ENCODE measurements at places on chromosomes 11 and 22. TPM values are rescaled to one million over a fixed set of nuclear protein-coding genes. Genes with fewer than 3 reads are reported as not detected.

- DNase-seq = peak; percentile 81
These were observed 85.5 kb downstream of the RCN1 start for GRCh38 chr11:32176223-32176934.

Gene SCGB1C1
- polyA plus RNA-seq = not detected

Gene SHANK2
- polyA plus RNA-seq = 30.8 TPM

GRCh38 chr11:117691218-117691514 lies 105.8 kb downstream of the DSCAML1 start:
- DNase-seq = no peak

GRCh38 chr11:75996523-75997442 lies 181.8 kb downstream of the UVRAG start:
- peak; percentile 41 for DNase-seq

DNA sequence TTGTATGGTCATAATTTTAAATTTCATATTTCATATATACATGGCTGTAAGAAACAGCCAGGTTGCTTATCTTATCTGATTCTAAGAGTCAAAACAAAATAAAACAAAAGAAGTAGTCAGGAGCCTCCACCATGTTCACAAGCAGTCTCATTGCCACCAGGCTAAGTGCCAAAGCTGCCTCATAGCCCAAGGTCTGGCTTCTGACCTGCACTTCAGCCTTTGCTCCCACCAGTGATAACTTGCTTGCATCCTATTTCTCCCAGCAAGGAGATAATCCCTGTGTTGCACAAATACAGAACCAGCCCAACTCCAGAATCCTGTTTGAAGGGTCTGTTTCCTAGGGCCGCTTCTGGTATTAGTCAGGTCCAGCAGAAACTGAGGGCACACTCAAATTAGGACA lies 53.9 kb upstream of the TSKU start:
- no peak for DNase-seq

Gene MB
- polyA plus RNA-seq = not detected
